ENCODE measurements at places on chromosomes 12 and 14.
A peak's percentile ranks its signal among the peaks of the same experiment; 100 is the strongest.

DNA sequence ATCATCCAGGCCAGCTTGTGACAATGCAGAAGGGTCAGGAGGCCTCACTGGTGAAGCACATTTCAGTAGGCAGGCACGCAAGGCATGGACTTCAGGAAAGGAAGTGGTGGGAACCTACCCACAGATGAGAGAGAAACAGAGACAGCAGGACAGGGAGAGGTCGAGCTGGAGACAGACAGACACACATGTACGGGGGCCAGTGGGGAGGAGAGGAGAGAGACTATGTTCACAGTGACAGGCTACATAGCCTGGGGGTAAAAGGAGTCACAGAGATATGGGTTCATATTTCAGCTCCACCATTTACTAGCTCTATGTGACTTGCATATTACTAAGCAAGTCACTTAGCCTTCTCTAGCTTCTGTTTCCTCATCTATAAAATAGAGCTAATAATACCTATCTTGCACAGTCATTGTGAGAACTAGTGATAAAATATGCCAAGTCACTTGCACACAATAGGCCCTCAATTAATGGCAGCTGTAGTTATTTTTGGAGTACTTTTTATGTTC lies 91.1 kb upstream of the FUT8 start:
- no peak for DNase-seq

DNA sequence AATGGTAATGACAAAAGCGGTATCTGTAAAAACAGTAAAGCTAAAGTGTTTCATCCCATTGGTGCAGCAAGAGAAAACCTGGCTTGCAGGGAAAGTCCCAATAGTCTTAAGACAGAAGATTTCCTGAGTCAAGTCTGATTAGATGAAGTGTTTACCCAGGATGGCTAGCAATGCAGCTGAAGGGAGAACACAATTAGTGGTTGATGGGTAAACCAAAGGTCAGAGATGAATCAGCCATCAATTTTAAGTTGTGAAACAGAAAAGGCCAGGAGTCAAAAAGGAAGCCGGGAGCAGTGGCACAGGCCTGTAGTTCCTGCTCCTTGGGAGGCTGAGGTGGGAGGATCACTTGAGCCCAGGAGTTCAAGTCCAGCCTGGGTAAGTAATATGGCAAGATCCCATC lies 52.6 kb downstream of the SEC23A start:
- DNase-seq: no peak

GRCh38 chr14:30108975-30109700 lies 181.5 kb upstream of the PRKD1 start:
- no peak for DNase-seq

- no peak for DNase-seq
Observed at GRCh38 chr12:46832130-46832704, 6.4 kb upstream of the SLC38A4 start.

- no peak for DNase-seq
Observed at GRCh38 chr12:45192707-45193106, 23.2 kb upstream of the ANO6 start.

DNA sequence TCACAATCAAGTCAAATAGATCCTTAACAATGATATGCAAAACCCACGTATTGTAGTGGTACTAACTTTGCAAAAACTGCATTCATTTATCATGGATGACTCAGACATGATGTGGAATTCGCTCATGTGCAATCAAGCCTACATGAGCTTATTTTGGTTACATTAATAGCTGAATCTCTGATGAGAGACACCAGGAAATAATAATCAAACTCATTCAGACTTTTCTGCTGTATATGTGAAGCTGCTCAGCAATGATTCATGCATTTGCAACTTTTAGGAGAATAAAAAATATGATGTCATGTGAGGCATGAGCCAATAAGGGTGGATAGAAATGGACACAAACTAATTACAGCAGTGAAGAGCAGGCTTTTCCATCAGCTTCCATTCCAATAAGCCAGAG lies 1075.8 kb upstream of the TMEM132C start:
- no peak for DNase-seq

GRCh38 chr12:1842905-1843640 lies 22.7 kb downstream of the LRTM2 start:
- no peak for DNase-seq

GRCh38 chr12:46269429-46270241 lies 792 bp upstream of the SLC38A1 start:
- DNase-seq: peak; percentile 72

- no peak for DNase-seq
Observed at GRCh38 chr14:43041976-43042375, 1435.3 kb downstream of the LRFN5 start.

DNA sequence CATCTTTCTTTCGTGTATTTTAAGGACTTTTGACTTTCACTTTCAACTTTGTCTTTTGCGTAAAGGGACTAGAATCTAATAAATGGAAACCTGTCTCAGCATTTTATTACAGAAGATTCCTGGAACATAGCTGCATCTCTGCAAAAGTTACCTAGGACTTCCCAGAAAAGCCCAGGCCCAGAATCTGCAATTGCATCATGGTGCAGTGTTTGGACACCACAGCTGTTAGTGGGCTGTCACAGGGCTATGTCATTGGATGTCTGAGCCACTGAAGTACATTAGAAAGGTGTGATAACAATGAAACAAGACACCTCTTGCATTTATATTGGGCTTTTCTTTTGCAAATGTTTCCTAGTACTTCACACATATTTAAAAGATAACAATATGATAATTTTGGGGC lies 199.9 kb upstream of the IGF1 start:
- no peak for DNase-seq

DNA sequence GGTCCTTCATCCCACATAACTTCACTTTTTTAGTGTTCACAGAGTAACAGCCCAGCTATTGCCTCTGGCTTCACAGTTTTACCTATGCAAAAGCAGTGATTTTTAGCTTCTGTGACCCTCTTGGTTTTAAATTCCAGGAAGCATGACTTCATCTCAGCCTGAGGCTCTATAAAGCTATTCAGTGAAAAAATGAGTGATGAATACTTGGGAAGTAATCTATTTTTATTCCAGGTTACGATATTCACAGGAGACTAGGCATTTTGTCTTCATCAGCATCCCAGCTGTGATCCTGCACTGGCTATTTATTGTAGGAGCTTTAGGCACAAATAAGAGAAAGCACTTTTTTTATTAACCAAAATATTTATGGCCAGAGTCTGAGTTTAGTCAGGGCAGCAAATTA lies 164.8 kb downstream of the SNAPC1 start:
- DNase-seq: no peak

DNA sequence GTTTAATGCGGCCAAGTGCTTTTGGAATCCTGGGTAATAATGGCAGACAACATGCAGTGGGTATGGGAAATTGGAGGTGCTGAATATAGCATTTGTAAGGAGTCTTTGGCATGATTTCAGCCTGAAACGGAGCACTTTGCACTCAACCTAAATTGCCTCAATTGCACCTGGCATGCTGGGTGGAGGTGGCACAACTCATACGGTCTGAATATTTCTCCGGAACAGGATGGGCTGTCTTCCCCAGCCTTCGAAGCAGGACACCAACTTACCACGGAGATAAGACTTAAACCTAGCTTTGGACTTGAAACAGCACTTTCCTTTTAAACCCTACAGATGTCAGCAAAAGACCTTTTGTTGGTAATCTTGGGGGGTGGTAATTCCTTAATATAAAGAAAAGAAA lies 153.7 kb upstream of the SRRM4 start:
- no peak for DNase-seq

- DNase-seq: no peak
Observed at GRCh38 chr14:24398653-24399446, at the start of gene NYNRIN. NYNRIN (plus strand) TSS chr14:24399003; CDS start chr14:24399247, 244 bp downstream.

GRCh38 chr14:55579724-55580469 lies at the start of gene KTN1:
KTN1 (plus strand) TSS chr14:55580207; CDS start chr14:55612049, 31,842 bp downstream.
- DNase-seq: peak; percentile 75

Measured in stimulated activated CD4-positive, alpha-beta T cell treated with anti-CD3 and anti-CD28 coated beads, Interleukin-12 subunit alpha, Interleukin-12 subunit beta, amount 100 ng/mL, for 24 hours (primary cell).